ENCODE measurements at places on chromosomes 12 and 14.

DNA sequence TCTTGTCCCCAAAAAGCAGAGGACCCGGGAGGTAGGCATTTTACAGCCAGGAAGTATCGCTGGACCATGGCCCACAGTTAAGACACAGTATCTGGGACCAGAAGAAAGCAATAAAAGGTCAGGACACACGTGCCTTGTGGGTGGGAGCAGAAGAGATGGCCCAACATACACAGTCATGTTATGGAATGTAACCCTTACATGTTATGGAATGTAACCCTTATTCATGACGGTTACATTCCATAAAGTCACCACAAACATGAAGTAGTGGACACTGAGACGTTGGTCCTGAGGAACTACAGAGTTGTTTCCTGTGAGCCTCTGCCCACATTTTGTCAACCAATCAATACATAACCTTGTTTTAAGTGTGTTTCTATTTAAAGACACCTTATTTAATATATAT is 285.6 kb upstream of the FKBP4 start:
- no peak for DNase-seq

DNA sequence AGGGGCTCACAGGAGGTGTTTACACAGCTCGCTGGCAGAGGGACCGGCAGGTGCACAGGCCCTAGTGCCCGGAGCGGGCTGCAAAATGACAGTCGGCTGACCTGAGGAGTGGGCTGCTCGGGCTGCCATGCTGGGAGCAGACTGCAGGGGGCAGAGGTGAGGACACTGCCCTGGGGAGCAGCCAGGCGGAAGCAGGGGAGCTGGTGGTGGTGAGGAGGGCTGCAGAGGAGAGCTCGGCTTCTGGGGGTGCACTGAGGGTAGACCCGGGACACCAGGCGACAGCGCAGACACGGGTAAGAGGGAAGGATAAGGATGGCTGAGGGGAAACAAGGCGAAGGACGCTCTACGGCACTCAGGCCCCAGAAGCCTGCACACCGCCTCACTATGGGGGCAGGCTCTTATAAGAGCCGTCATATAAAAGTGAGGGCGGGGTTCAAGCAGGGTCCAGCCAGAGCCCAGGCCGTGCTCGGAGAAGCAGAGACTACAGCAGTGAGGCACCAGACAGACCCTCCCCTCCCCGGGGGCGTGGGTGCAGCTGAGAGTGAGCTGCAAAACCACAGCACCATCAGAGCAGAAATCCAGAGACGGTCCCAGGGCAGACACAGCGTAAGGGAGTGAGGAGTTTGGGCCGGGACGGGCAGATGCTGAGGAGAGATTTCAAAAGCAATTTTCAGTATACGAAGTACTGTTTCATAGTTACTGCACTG is 62.5 kb downstream of the CCDC88C start:
- DNase-seq, result no peak

DNA sequence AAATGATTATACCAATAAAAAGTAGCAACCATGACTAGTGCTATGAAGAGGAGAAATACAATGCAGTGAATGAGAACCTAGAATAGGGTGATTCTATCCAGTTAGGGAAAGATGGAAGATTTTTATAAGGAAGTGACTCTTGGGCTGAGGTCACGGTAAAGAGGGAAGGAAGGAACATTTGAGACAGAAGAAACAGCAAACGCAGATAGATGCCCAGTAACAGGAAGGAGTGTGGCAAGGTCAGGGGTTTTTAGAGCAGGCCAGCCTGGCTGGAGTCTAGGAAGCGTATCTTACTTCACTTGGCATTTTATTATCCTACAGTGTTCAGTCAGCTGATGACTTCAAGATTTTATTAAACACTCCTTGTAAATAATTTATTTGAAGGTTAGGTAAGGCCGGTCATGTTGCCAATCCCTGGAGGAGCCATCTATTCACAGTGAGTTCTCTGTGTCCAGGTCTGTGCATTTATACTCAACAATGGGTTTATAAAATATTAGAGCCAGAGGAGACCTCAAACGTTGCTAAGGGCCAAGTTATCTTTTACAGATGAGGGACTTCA is 170.6 kb downstream of the PRKCH start:
- no peak for DNase-seq

DNA sequence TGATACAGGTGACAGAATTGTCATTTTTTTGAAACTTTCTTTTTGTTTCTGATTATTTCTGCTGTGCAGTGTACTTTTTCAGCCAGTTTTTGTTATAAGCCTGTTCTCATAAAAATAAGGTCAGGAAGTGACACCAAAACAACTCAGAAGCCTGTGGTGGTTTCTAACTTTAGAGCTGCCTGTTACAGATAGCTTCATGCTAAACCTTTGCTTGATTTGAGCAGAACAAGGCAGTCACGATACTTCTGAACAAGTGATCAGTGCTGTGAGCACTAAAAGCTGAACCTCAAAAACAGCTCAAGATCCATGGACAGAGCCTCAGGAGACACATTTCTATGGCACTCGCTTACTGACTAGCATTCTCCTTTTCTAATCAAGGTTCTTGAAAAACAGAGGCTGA is 82.0 kb downstream of the PRKCH start:
- DNase-seq, result no peak

Data from SIG-M5 (cell line).